Caco-2 (cell line): ENCODE measurements at places on chromosomes 16 and 17.

DNA sequence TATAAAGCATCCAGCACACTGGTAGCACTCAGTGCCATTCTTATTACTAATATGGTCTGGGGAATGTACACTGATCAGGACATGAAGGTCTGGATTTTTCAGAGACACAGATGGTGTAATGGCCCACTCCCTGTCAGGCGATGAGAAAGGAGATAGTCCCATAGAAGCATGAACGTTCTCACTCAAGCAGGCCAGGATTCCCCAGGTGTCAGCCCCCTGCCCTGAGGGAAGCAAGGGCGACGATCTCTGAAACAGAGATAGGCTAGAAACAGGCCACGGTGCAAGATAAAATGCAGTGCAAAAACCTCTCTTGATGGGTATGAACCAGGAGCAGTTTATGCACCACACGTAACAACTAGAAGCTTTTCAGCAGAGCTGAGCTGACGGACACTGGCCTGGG lies 10.6 kb downstream of the PRPSAP1 start:
- DNase-seq: no peak

DNA sequence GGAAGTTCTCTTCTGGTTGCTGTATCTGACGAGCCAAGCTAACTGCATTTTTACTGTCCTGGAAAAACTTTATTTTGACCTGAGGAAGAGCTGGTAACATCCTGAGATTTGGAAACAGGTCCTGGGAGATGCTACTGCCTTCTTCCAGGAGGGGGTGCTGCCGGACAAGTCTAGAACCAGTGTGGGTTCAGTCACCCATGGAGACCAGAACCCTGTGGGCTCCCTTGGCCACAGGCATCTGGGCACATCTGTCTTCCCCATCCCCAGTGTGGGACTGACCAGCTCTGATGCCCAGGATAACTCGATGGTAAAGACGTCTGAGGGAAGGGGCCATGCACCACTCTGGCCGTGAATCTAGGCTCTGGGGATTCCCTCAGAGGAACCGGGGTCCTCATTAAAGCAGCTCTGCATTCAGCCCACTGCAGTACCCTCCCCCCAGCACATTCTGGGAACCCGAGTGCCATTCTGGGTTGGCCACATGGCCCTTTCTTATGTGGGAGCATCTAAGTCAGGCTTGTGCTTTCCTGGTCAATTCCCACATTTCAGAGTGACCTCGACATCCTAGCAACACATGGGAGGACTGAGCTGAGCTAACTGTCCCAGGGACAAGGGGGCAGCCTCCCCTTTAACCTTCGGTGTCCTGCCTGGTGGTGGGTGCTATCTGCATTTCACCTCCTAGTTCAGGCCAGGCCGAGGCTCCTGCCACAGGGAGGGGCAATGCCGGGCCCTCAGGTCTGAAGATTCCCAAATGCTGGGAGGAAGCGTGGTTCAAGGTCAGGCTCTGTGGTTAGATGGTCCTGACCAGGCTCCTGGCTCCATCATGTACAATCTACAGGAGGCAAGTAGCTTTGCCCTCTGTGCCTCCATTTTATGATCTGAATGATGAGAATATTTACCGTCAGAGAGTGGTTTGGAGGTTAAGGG lies 6.4 kb downstream of the C16orf86 start:
- DNase-seq: peak; percentile 87

DNA sequence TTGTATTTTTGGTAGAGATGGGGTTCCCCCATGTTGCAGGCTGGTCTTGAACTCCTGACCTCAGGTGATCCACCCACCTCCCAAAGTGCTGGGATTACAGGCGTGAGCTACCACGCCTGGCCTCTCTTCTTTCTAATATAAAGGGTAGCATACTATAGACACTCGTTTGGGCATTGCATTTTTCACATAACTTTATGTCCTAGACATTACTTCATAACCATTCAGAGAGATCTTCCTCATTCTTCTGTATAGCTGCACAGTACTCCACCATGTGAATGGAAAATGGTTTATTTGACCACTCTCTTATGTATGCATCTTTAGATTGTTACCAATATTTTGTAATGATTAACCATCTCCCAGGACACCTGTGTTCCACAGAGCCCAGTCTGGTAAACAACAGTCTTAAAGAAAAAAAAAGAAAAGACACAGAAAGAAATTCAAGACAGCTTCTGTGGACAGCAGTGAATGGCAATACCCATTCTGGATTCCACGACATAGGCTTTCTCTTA lies 42.1 kb downstream of the TK2 start:
- DNase-seq: no peak

- DNase-seq: peak; percentile 30
These were observed 151.9 kb upstream of the MAF start for GRCh38 chr16:79752396-79752795.

DNA sequence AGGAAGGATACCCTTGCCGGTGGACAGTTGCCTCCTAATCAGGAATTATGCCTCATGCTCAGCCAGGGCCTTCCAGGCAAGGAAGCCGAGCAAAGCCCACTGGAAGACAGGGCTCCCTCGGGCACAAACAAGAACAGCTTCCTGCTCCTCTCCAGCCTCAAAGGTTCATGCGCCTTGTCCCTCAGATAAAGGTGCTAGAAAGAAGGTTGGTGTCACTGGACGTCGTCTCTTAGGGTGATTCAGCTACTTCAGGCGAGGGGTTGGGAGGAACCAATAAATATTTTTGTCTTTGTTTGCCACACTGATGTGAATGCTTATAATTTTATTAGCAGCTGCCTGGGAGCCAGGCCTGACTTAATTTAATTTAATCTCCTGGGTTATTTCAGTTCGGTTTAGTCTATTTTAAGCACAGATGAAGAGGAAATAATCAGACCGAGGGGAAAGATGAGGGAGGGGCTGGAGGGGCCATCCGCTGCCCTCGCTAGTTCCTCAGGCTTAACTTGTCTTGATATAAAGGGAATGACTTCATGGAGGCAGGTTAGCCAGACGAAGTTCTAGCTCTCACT lies 171.8 kb upstream of the CACNG5 start:
- no peak for DNase-seq
